ENCODE measurements at places on chromosomes 3 and 15. TPM values are rescaled to one million over a fixed set of nuclear protein-coding genes. Genes with fewer than 3 reads are reported as not detected.

DNA sequence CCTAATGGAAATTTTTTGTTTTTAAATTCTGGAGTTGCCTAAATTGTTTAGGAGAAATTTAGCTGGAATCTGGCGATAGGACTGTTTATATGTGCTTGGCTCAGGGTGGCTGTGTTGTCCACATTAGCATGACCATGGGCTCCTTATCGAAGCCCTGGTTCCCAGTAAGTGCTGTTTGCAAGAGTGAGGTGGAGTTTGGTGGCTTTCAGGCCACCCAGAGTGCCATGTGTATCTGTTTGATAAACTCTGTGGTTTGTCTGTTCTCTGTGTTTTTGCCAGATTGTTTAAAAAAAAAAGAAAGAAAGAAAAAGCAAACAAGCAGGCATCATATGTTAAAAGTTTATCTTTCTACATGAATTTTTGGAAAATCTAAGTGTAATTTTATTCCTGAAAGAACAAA, 51.5 kb downstream of the PLCL2 start:
- DNase-seq: no peak

GRCh38 chr3:197168063-197168462, 130.3 kb downstream of the DLG1 start:
- DNase-seq: no peak

- no peak for DNase-seq
These were observed 487.0 kb upstream of the PROK2 start for GRCh38 chr3:72271923-72272322.

GRCh38 chr3:6791161-6791560, 69.8 kb upstream of the GRM7 start:
- no peak for DNase-seq

DNA sequence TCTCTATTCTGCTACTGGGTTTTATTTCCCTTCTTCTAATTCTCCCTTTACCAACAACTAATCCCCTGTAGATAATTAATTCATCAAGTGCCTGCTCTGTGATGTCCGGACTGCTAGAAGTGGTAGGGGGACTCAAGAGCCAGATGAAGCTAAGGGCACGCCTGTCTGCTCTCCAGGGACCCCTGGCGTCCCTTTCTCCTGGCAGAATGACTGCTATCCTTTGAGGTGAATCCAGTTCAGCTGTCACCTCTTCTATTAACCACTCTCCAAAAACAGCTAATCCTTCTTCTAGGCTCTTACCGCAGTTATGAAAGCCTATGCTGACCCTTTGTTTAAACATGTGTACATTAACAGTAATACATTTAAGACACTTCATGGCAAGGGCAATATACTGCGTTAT, 1.4 kb upstream of the CHRNA7 start:
- DNase-seq: no peak

GRCh38 chr3:116087426-116087825, 357.9 kb downstream of the LSAMP start:
- DNase-seq: no peak

HRH1 gene
- 3.0 TPM for total RNA-seq

GRCh38 chr3:11022115-11022514, 29.6 kb downstream of the SLC6A1 start:
- no peak for DNase-seq

ABHD14A gene
- 18.3 TPM for total RNA-seq

DNA sequence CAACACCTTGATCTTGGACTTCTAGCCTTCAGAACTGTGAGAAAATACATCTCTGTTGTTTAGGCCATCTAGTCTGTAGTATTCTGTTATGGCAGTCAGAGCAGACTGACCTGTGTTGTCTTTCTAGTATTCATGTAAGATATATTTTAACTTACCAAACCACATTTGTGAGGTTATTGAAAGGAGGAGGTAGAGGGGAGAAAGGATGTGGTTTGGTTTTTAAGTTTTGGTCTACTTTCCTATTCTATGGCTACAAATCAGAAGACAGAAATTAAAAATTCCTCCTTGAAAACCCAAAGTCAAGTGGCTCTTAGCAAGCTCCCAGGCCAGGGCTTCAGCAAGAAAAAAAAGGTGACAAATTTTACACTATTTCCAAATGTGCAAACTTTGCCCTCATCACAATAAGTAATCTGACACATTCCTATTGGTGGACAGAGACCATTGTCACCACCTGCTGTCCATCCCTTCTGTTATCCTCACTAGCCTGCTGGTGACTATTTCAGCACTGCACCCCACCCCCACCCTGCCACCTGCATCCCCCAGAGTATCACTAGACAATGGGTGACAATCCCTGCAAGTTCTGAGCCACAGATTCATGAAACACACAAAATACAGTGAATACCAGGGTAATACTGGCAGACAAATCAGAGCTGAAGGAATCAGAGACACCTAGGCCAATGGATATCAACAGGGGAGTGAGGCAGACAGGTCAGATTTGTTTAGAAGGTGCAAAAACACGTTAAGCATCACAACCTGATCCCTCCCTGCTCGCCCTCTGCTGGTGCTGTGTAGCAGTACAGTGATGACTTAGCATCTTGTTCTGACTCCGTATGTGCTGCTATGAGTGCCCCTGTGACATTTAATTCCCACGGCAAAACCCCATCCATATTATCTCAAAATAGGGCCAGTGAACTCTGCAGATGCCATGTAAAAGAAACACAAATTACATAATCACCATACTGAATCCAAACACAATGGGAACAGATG, 79.0 kb upstream of the DCLK3 start:
- no peak for DNase-seq

C3orf80 gene
- 0.81 TPM for total RNA-seq

PKM gene
- 881 TPM for total RNA-seq

- no peak for DNase-seq
These were observed 108.2 kb downstream of the THSD4 start for GRCh38 chr15:71223516-71223915.

DNA sequence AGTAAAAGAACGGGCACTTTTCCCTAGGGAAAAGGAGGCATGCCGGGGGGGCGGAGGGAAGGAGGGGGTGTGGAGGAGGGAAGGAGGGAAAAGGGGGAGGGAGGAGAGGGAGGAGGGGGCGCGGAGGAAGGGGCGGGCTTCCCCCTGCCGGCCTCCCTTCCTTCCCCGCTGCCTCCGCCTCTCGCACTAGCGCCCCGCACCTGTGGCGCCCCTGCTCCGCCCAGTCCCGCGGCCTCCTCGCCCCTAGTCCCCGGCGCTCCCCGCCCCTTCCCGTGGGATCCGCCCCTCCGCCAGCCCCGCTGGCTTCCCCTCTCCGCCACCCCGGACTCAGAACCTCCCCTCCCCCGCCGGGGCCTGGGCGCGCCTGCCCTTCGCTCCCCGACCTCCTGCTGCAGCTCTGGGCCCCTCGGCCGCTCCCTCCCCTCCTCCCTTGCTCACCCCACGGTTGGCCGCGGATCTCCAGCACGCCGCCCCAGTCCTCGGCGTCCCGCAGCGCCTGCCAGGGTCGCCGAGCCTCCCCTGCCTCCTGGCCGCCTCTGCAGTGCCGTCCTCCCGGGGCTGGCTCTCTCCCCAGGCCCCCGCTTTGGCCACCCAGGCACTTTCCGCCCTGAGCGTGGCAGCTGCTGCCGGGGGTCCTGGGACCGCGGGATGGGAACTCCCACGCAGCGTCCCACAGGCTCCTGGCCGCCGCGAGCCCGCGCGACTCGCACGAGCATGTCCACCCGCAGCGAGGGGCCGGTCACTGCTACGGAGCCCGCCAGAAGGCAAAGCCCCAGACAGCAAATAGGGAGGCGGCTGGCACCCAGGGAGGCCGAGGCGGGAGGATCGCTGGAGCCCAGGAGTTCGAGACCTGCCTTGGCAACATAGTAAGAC, 147.4 kb downstream of the TJP1 start:
- DNase-seq: peak; percentile 60

DNA sequence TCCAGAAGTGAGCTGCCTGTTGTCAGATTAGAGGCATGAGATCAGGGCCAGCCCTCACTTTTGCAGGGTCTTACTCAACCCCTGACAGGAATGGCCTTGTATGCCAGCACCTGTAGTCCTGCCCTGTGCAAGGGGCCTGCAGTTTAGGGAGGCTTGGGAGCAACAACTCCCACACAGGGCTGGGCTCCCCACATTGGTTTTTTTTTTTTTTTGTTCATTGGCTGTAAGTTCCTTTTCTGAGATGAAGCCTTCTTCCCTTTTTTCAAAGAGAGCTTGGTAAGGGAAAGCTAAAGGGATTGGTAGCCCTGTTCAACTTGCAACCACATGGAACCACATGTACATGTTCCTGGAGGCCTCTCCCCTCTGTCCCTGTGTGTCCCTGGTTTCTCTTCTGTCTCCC, 46.4 kb downstream of the TNFAIP8L3 start:
- no peak for DNase-seq

- DNase-seq: no peak
These were observed 35.8 kb upstream of the SLC6A11 start for GRCh38 chr3:10780243-10780642.

DNA sequence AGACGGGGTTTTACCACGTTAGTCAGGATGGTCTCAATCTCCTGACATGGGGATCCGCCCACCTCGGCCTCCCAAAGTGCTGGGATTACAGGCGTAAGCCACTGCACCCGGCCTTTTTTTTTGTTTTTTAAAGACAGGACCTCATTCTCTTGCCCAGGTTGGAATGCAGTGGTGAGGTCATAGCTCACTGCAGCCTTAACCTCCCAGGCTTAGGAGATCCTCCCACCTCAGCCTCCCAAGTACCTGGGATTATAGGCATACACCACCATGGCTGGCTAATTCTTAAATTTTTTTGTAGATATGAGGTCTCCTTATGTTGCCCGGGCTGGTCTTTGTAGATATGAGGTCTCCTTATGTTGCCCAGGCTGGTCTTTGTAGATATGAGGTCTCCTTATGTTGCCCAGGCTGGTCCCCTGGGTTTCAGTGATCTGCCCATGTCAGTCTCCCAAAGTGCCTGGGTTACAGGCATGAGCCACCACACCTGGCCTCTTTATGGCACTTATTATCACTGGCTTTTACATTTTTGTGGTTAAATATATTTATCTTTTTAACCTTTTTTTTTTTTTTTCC, 82.3 kb upstream of the RNU6-1 start:
- no peak for DNase-seq

DNA sequence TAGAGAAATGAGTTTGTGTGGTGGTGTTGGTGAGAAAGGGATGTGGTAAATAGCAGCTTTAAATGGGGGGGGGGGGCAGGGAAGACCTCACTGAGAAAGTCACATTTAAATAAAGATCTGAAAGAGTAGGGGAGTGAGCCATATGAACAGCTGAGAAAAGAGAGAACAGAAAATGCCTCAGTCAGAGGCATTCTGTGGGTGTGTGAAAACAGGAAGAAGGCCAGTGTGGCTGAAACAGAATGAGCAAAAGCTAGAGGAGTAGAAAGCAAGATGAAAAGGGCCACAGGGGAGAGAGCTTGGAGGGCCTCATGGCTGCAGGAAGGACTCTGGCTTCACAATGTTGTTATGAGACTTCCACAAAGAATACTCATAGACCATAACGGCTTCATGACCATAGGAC, 783.3 kb downstream of the ZPLD1 start:
- DNase-seq: no peak

DNA sequence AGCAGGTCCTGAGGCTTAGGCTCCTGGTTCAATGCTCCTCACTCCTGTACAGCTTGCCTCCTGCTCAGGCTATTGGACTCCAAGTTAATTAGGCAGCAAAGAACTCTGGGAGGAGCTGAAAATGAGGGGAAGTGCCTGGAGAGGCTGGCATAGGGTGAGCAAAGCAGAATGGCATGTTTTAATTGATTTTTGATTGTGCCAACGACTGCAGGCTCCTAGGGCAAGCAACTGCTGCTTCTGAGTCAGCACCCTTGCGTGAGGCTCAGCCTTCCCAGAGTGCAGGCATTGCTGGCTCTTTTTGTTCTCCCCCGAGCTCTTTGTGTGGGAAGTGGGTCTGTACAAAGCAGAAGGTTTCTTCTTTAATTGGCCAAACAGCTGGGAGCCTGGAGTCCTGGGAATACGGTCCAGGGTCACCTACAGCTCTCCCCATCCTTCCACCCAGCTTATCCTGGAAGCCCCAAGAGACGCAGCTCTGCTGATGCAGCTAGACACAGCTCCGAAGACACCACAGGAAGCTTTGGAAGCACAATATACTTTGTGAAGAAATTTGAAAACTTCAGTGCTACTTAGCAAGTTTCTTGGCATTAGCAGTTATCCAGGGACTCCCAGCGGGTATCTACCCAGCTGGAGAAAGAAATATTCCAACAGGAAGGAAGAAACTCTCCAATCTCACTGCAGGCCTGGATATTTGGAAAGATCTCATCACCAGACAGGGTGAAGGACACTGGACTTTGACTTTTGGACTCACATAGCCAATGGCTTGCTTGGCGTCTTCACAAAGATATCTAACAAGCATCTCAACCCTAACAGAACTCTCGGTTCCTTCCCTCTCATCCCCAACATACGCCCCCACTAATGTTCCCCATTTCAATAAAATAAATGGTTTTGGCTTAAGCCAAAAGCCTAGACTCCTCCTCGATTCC, 76.8 kb downstream of the BDH1 start:
- DNase-seq: no peak

DNA sequence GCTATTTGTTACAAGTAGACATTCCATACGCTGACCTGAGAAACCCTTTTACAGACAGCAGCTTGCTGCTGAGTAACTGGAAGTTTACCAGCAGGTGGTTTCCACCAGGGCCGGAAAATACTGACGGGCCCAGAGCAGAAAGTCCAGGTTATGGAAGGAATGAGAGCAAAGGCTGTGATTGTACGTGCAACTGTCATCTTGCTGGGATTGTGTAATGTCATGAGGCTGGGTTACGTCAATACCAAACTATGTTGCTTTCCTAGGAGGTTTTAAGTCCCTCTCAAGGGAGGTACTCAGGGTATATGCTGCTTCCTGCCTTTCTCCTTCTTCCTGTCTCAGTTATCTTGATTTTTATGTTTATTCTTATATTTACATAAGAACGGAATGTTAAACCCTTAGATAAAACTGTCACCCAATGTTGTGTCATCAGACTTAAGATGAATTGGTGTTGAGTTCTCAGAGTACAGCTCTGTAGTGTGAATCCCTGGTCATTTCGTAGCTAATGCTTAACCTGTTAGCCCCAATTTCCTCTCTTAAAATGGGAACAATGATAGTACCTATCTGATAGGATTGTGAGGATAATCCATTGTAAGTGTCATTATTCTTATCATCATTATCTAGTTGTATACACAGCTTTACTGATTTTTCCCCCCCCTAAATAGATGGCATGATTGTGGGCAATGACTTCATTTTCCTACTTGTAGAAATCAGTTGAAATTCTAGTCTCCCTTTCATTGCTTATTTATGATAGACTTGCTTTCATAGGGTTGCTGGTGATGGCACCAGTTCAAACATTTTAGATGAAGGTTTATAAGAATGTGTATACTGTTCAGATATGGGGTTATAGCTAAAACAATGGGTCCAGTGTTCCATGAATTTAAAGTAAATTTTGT, 101.4 kb downstream of the FNDC3B start:
- DNase-seq: no peak

DNA sequence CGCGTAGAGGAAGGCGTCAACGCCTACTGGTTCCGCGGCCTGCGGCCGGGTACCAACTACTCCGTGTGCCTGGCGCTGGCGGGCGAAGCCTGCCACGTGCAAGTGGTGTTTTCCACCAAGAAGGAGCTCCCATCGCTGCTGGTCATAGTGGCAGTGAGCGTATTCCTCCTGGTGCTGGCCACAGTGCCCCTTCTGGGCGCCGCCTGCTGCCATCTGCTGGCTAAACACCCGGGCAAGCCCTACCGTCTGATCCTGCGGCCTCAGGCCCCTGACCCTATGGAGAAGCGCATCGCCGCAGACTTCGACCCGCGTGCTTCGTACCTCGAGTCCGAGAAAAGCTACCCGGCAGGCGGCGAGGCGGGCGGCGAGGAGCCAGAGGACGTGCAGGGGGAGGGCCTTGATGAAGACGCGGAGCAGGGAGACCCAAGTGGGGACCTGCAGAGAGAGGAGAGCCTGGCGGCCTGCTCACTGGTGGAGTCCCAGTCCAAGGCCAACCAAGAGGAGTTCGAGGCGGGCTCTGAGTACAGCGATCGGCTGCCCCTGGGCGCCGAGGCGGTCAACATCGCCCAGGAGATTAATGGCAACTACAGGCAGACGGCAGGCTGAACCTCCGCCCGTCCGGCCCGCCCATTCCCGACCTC, 4.1 kb downstream of the ISLR2 start:
- peak; percentile 67 for DNase-seq
